ENCODE measurements at places on chromosomes 6 and 20. TPM values are rescaled to one million over a fixed set of nuclear protein-coding genes. Genes with fewer than 3 reads are reported as not detected.

Gene SMLR1
- total RNA-seq = not detected

Gene MYMX
- total RNA-seq = not detected

Gene REPS1
- total RNA-seq = 20.6 TPM

Gene TMC2
- 0.18 TPM for total RNA-seq

Gene ANGPT4
- total RNA-seq = not detected

Gene GPR63
- 1.4 TPM for total RNA-seq

Gene CCN2
- total RNA-seq = 25.3 TPM

Gene SLC17A9
- total RNA-seq = 9.4 TPM

Gene ITPR3
- total RNA-seq = 10.5 TPM

Gene RFX6
- total RNA-seq = not detected

Gene TRIM10
- not detected for total RNA-seq

Gene HDGFL1
- not detected for total RNA-seq

Gene BNIP5
- total RNA-seq = not detected

Gene REV3L
- total RNA-seq = 74.7 TPM

Gene SAMD5
- total RNA-seq = 0.43 TPM

Gene ZSCAN16
- 1.8 TPM for total RNA-seq

Gene MCHR2
- not detected for total RNA-seq

Gene SLC22A16
- not detected for total RNA-seq

Gene MOG
- total RNA-seq = not detected

Gene PNPLA1
- total RNA-seq = under 0.01 TPM

Gene BTNL2
- not detected for total RNA-seq

Gene PDYN
- total RNA-seq = not detected

Gene IPCEF1
- 0.43 TPM for total RNA-seq

Gene NRSN1
- not detected for total RNA-seq

Gene BPIFB1
- not detected for total RNA-seq
